ENCODE measurements at places on chromosomes 12 and 14.

GRCh38 chr12:106140223-106140986, 1.7 kb upstream of the NUAK1 start:
- no peak for DNase-seq

GRCh38 chr14:105128059-105128458, 40.5 kb downstream of the JAG2 start:
- DNase-seq: no peak

- no peak for DNase-seq
Observed at GRCh38 chr12:39905152-39905551, 200.7 kb downstream of the SLC2A13 start.

DNA sequence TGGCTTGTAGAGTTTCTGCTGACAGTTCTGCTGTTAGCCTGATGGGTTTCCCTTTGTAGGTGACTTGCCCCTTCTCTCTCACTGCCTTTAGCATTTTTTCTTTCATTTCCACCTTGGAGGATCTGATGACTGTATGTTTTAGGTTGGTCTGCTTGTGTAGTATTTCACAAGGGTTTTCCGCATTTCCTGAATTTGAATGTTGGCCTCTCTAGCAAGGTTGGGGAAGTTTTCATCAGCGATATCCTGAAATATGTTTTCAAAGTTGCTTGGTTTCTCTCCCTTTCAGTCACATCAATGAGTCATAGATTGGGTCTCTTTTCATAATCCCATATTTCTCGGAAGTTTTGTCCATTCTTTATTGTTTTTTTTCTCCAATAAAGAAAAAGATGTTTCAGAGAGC, 11.4 kb downstream of the NOPCHAP1 start:
- no peak for DNase-seq

DNA sequence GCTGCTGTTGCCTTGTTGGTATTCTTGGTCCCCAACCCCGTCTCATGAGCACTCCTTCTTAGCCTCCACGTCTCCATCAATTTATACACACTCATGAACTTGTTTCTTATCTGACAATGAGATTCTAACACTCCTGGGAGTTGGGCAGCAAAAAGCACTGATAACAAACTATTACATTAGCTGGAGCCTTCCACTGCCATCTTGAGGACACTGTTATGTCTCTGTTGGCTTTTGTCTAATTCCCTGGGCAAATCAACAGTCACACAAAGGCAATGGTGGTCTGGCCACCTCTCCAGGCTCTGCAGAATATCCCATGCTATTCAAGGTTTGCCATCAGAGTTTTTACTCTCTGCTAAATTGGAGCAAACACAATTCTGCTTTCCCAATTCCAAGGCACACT, 117.8 kb upstream of the COCH start:
- no peak for DNase-seq

DNA sequence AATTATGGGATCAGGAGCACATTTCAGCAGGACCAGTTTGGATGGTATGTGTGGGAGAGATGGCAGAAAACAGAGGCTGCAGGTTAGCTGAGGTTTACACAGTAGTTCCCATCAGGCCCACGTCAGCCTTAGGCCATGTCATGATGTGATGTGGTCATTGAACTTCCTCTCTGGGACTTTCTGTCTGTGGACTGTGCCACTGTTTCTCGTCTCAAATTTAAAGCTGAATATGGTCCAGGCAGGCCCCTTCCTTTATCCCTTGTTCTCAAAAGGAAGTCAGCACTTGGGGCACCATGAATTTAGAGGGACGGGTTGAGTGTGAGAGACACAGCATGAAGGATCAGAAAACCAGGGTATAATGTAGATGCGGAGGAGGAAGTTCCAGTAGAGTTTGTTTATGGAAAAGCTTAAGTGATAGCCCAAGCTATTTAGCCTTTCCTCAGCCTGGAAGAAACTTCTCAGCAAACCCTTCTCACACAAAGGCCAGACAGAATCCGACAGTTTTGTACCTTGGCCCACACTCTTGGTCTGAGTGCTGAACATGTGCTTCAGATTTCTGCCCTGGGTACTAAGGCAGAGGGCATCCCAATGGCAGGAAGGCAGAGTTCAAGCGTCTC, 3.6 kb upstream of the IGFBP6 start:
- DNase-seq: no peak

DNA sequence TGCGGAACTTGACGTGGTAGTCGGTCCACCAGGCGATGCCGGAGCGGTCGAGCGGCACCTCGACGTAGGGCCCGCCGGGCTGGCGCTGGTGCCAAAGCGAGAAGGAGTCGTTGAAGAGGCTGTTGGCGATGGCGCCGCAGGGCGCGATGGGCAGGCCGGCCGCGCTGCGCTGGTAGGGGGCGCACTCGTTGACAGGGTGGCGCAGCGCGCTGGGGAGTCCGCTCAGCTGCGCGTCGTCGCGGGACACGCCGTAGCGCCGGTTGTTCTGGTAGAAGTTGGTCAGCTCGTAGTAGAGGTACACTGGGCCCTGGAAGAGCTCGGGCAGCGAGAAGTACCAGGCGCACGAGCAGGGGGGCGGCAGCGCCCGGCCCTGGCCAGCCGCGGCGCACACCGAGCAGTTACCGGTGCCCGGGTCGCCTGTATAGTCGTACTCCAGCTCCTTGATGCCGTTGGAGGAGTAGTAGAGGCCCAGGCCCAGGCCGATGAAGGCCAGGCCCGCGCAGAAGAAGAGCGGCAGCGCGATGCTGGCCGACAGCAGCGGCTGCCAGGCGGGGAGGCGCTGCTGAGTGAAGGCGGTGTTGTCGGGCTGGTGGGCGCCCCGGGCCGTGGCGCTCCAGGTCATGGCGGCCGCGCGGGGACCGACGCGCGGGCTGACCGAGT, 482 bp downstream of the TMEM30B start:
- DNase-seq: peak; percentile 60

DNA sequence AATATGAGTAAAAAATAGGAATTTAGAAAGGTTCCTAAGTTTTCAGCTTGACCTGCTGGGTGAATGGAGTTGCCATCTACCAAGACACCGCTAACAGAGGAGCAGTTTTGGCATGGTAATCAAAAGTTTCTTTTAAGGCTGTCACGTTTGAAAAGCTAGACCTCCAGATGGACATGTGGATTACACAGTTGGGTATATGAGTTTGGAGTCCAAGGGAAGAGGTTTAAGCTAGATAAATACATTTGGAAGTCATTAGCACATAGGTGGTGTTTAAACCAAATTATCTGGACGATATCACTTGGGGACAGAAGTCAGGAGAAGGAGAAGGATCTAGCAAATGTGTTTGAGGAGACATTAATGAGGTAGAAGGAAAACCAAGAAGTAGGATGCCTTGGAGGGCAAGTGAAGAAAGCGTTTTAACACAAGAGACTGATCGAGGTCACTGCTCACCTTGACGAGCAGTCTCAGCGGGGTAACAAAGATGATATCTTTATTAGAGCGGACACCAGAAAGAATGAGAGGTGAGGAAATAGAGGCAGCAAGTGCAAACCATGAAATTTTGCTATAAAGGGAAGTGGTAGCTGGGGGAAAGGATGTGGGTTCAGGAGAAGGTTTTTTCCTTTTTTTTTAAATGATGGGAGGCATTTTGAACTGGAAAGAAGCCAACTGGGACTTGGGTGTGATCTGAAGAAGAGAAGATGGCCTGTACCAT, 17.6 kb downstream of the PNP start:
- DNase-seq: no peak

- DNase-seq: no peak
Observed at GRCh38 chr12:53660041-53660440, 15.8 kb downstream of the ATP5MC2 start.

DNA sequence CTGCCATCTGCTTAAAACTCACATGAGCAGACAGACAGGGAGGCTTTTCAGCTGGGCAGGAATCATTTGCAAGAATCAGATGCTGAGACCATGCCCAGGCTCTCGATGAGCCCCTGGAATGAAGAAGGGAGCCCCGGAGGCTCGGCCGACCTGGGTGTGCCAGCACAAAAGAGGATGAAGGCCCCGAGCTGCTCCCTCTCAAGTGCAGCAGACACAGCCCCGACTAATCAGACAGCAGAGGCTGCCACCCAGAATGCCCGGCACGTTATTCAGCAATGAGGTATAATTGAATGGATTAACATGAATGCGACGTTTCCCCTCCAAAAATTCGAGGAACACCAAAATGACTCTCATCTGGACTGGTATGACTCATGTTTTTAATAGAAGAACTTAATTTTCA, 58.9 kb downstream of the BCL11B start:
- DNase-seq: no peak

DNA sequence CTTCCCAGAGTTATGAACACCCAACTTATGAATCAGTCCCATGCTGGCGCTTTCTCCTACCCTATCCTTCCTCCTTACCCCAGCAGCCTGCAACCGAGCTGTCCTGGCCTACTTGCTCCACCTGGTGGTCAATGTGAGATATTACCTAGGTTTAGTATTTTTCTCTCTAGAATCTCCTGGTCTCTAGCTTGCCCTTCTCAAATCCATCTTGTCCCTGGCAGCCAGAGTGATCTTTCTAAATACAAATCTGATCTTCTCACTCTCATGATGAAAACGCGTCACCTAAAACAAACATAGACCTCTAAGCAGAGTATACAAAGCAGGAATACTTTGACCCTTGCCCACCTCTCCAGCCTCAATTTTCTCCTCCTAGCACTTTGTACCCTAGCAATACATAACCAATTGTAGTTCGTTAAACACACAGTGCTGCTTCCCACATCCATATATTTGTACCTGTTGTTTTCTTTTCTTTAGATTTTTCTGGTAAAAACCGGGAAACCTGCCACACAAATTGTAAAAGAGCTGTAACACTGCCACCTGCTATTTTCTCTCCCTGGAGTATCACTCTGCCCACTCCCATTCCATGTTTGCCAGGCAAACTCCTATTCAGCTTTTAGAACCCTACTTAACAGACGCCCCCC, 20.0 kb upstream of the TCP11L2 start:
- DNase-seq: no peak
